ENCODE measurements at places on chromosomes 11 and 22.

DNA sequence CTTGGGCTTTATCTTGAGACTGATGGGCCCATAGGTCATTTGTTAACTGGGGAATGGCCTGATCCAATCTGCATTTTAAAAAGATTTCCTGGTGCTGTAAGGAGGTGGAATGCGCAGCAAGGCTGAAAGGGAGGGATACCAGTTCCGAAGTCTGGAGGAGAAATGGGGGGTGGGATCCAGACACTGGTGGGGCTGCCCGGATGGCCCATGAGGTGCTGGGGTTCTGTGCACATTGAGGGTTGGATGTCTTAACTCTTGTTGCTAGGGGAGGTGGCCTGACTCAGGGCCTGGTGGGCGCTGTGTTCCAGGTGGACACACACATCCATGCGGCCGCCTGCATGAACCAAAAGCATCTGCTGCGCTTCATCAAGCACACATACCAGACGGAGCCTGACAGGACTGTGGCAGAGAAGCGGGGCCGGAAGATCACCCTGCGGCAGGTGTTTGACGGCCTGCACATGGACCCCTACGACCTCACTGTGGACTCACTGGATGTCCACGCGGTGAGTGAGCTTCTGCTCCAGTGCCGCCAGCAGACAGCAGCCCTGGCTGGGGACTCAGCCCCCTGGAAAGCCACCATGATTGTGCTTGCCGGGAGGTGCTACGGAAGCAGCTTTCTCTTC lies 38.1 kb downstream of the AMPD3 start:
- no peak for DNase-seq

DNA sequence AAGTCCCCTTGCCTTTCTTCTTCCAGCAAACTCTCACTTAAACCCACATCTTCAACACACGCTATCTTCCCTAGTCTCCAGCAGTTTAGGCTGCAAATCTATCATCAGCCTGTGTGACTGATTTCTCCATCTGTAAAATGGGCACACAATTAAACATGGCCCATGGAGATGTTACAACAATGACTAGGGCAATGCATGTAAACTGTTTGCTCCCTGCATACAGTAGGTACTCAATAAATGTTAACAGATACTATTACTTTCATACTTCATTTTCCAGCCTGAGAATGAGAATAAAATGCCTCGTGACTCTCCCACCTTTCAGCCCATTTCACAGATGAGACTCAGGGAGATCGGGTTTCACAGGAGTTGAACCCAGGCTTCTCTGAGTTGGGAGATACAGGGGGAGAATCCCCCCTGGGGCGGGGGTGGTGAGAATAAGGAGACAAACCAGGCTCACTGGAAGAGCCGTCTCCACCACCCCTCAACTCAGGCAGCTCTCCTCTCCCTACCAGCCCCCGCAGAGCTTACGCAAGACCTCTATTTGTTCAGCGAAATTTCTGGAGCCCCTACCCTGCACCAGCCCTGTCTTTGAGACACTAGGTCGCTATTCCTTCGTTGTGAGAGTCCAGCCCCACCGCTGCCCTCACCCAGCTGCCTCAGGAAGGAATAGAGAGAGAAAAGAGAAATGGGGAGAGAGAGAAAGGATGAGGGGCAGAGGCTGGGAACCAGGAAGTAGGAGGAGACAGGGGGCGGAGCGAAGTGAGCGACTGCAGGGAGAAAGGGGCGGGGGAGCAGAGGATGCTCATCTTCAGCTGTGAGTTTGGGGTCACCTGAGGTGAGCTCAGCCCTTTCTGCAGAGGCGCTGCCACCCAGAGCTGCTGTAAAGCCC lies 42.1 kb upstream of the KLHL35 start:
- no peak for DNase-seq

DNA sequence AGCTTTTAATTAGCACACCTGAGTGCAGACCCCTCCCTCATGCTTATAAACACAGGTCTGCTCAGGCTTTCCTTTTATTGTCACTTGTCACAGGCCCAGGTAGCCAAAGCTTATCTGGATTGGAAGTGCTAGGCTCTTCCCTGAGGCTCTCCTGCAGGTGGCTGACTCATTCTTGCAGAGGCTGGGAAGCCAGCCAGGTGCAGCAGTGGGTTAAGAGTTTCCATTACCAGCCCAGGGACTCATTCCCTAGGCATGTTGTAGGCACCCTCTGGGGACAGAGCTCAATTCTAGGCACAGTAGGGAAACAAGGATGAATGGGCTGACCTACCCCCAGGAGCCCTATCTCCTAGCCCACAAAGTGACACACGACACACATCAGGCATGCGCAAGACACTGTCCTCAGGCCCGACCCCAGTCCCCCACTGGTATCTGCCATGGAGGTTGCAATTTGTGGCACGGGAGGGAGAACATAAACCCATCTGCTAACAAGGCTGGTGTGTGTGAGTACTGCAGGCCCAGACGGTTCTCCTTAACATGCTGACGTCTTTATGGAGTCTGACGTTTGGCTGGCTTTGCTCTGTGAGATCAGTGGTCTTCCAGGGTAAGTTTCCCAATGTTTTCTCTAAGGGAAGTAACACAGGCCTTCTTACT lies 94.2 kb downstream of the ABTB2 start:
- peak; percentile 51 for DNase-seq

DNA sequence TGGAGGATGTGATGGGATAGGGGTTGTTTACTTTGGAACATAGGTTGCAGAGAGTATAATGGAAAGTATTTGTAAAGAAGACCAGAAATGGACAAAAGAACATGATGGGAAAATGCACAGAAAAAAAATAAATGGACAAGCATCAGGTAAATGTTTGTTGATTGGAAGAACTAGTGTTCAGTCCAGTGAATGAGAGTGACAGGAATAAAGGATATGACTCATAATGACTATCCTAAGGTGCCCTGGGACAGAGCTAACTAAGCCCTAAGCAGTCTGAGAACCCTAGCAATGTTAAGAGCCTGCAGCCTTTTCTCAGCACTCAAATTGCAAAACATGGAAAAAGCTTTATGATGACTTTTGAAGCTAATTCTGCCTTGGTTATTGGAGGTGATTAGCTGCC lies 732.8 kb upstream of the ANO5 start:
- no peak for DNase-seq

DNA sequence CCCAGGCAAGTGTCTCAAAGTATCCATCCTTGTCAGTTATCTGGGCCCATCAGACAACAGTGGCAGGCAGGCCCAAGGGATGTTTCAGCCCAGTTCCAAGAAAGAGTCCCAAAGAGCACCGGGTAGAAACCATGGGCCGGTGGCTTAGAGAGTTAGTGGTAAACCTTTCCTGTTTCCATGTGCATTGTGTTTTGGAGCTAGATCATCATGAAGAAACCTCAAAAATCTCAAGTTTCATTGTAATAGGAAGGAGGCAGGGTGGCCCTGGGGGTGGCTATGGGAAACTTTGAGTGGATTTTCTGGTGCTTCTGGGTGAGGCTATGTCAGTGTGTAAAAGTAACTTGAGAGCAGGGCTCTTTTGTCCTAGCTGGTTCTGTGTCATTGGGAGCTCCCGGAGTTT lies 68.1 kb downstream of the UBASH3B start:
- DNase-seq = no peak

DNA sequence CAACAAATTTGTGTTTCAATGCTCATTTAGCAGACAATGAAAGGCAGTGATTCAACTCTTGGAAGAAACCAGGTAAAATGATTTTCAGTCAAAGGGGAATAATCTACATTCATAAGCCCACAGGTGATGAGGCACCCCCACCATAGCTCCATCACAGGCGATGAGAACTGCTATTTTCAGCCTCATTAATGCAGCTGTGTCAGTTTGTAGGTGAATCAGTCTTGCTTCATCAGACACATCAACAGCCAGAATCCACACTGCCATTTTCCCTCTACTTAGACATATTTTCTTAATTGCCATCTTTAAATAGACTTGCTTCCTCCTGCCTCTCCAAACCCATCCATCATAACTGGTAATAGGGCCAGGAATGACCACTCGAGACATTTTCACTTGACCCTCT lies 701.0 kb downstream of the OPCML start:
- DNase-seq = no peak

DNA sequence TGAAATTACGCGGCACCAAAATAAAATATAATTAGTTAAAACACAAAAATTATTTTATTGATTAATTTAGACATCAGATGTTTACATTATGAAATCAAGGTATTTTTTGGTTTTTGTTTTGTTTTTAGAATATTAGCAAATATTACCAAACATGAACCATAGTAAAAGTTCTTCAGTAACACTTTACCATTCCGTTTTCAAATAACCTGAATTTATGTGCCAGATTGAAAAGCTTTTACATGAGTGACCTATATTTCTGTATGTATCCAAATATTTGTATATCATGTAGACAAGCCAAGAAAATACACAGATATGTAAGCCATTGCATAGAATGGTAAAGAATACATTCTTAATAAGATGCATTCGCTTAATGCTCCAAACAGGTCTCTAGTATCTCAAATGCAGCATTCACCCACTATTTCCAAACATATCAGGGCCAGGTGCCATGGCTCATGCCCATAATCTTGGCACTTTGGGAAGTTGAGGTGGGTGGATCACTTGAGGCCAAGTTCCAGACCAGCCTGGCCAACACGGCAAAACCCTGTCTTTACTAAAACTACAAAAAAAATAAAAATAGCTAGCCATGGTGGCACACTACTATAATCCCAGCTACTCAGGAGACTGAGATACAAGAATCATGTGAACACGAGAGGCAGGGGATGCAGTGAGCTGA lies 102.4 kb upstream of the SERPIND1 start:
- DNase-seq = no peak

DNA sequence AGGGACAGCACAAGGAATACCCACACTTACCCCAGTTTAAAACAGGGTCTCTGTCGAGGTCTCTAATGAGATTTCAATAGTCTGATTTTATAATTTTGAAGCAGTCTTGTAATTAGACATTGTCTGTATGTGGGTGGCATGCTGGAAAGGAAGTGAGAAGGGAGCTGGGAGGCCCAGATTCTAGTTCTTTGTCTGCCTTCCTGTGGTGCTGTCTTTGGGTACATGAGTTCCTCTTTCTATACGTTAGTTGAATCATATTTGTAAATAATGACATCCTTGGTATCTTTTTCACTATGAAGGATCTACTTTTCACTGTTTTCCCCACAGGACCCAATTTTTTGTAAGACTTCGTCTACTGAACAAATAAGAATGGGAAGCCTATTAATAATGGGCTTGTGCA lies 42.0 kb upstream of the TENM4 start:
- DNase-seq = no peak

DNA sequence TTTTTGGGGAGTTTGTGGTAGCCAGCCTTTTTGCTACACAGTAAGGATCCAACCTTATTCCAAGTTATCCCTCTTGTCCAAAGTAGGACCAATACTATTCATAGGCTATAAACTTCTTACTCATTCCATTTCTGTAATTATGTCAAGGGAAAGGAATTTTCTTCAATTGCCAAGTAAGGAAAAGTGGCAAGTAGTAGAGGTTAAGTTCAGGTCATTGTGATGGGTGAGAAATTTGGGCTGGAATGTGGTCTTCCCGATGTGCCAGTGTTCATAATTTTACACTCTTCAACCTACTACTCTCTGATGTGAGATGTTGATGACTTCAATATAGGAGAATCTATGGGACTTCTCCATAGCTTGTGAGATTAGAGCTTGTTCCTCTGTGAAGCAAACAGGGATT lies 648.8 kb downstream of the METTL15 start:
- DNase-seq = no peak

GRCh38 chr11:60970369-60970774 lies 1.1 kb upstream of the CD6 start:
- peak; percentile 32 for DNase-seq

GRCh38 chr11:102243399-102243884 lies 73.8 kb upstream of the BIRC3 start:
- DNase-seq = no peak

DNA sequence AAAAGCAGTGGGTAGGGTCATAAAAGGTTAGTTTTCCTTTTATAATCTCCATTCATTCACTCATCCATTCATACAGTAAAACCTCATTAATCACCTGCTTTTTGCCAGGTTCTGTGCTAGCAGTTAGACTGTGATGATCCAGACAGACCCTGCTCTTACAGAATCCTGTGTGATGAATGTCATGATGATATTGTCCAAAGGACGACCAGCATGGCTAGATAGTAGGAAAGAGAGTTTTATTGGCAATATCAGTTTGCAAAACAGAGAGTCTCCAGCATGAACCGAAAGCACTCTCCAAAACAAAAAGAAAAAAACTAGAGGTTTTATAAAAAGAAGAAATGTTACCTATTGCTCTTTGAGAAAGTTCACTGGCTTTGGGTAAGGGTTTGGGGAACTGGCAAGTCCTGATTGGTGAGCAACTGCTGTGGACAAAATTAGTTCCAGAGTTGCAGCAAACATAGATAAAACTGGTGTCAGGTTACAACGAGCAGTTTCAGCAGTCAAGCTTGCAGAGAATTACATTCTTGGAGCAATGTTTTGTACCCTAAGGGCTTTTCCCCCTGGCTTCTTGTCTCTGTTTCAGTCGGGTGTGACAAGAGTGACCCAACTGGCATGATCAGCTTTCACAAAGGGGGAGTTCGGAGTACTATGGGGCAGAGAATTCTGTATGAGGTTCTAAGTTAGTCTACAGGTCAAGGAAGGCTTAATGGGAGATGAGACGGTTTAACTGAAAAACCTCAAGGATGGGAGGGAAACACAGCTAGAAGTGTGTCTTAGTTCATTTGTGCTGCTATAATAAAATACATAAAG lies 58.3 kb downstream of the HSD17B12 start:
- DNase-seq = no peak

GRCh38 chr11:126115816-126116331 lies 53.2 kb upstream of the CDON start:
- DNase-seq = peak; percentile 94

- DNase-seq = no peak
These were observed 58.7 kb upstream of the CHST1 start for GRCh38 chr11:45724153-45724552.

- DNase-seq = peak; percentile 26
These were observed 262.3 kb upstream of the MTNR1B start for GRCh38 chr11:92707173-92707619.

DNA sequence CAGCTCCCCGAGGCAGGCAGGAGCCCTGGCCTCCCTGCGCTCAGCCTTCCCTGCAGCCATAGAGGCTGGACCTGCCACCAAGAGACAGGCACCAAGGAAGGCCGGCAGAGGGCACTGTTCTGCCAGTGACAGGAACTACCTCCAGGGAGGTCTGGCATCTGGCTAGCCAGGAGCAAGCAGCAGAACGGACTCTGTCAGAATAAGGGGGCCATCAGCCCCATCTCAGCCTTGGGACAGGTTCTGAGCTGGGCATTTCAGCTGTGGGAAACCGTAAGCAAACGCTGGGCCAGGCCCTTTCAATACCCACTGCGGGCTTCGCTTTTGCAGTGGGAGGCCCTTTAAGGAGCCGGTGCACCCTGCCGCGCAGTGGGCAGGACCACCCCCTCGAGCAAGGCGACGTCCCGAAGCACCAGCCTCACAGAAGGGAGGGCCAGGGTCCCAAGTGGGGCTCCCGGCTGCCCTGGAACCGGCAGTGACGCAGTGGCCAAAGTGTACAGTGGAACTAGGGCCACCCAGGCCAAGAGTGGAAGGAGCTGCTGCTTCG lies 18.2 kb downstream of the IFT27 start:
- DNase-seq = peak; percentile 63

GRCh38 chr11:70038034-70038834 lies 39.9 kb upstream of the ANO1 start:
- no peak for DNase-seq

Measured in NCI-H1092 (cell line).